ENCODE measurements at places on chromosomes 4 and X.

DNA sequence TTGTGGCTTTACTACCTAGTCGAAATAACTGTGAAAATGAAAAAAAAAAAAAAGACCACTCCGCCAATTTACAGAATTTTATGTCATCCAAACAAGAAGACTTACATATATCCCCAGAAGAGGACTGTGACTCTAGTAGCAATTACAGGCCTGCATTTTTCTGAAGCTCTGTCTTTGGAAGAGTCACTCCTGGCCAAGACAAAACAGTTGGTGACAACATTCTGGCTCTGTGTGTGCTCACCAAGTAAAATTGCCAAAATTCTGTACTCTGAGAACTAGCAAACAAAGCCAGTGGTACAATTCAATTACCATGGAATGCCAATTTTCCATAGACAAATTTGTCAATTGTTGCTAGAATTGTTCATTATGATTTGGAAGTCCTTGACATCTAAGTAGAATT is 311.1 kb downstream of the PDGFC start:
- DNase-seq, result no peak

DNA sequence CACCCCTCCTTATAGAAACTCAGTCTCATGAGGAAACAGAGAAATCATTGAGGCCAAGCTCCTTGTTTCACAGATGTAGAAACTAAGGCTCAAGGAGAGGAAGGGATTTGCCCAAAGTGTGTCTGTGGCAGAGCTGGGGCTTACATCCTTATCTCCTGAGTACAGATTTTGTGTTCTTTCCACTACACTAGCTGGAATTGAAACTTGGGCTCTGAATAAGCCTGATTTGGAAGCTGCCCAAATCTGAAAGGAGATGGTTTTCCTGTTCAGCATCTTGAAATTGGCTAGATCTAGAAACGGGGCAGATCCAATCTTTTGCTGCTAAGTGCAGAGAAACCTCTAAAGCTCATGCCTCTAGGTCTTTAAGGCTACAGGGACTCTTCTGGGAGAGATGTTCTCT is 24.3 kb downstream of the AWAT2 start:
- DNase-seq, result no peak

DNA sequence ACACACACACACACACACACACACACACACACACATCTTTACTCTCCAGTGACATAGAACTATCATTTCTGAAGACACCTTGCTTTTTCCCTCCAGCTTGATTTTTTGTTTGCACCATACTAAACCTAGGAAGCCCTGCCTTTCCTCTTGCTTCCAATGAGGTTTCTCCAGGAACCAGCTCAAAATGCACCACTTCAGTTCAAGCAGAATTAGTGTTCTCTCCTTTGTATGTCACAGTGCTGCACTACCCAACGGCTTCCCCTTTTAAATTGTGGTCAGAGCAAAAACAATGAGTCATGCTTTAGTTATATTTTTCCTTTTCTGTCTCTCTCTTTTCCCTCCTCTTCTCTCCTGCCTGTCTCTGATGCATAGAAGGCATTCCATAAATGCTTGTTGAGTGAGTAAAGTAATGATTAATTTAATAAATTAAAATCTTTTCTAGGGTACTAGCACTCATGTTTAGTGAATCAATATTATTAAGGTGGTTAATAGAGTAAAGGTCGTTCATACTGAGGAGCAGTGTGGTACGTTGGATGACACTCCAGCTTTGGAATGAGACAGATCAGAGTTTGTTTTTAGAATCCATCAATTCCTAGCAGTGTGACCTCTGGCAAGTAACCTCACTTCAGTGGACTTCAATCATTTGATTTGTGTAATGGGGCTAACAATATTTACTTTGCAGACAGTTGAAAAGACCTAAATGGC is 5.9 kb downstream of the RTL3 start:
- no peak for DNase-seq

GRCh38 chr4:171007618-171008390 is 805.4 kb upstream of the GALNTL6 start:
- no peak for DNase-seq

GRCh38 chrX:63466690-63467089 is 115.6 kb upstream of the SPIN4 start:
- no peak for DNase-seq

DNA sequence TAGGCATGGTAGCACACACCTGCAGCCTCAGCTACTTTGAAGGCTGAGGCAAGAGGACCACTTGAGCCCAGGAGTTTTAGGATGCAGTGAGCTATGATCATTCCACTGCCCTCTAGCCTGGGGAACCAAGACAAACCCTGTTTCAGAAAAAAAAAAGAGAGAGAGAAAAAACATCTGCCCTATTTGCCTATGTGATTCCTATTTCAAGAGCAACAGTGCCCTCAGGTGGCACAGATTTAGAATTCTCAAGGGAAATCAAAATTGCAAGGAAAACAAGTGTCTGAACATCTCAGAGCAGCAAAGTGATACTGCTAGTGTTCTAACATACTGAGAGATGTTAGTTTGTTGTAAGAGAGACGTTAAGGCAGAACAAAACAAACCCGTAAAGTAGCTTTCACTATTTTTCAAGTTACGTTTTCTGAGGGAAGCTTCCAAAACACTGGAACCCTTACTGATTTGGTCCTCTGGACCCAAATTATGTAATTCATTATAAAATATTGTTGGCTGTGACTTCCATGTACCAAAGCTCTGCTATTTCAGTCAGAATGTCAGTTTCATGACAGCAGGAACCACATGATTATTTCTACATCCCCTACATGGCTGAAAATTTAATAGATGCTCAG is 7.9 kb downstream of the BDH2 start:
- DNase-seq, result peak; percentile 25

GRCh38 chr4:57074744-57075143 is 35.4 kb downstream of the IGFBP7 start:
- no peak for DNase-seq

GRCh38 chr4:62262676-62263075 is 1062.5 kb downstream of the ADGRL3 start:
- DNase-seq, result no peak

DNA sequence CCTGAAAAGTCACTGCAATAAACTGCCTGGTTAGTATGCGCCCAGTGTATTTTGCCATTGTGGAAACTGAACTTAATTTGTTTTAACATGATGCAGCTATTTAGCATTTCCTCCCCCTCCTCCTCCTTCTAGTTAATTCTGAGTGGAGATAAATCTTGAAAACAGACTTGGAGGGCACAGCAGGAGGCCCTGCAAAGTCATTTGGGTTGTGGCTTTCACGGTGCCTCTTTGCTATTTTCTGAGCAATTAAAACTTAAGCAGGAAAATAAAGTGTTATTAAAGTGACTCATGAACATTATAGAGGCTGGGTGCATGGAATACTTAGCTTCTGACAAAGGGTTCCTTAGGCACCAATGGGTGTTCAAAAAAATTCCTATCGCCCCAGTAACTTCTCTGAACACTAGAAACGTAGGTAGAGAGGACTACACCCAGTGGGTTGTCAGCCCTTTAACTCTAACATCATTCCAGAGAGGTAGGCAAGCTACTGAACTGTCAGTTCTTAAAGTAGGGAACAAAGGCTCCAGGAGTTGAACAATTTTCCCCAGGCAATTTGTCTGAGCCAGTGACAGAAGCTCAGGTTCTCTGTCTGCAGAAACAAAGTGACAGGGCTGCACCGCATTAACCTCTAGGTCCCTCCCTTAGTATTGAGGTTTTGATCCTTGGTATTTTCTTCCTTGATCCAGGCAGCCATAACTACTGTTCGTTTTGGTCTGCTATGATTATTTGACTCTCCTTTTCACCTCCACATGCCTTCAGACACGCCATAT is 158.3 kb upstream of the KIT start:
- DNase-seq, result no peak

DNA sequence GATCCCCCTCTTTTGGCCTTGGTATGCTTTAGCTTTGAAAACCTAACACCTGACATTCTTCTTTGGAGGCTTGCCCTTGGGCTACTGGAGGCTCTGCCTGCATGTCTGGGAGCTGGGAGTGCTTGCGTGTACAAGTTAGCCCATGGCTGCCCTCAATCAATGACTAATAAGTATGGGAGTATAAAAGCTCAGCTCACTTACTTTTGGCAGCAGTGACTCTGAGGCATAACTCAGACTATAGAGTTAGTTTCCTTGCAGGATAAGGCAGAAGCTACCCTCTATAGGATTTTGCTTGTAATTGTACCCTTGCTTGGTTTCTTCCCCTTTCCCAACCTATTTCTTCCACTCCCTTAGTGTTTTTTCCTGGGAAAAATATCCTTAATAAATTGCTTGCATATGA is 247.9 kb downstream of the PPP1R2C start:
- no peak for DNase-seq

- no peak for DNase-seq
Measured at GRCh38 chr4:178941975-178942374, 1499.7 kb upstream of the AGA start.

DNA sequence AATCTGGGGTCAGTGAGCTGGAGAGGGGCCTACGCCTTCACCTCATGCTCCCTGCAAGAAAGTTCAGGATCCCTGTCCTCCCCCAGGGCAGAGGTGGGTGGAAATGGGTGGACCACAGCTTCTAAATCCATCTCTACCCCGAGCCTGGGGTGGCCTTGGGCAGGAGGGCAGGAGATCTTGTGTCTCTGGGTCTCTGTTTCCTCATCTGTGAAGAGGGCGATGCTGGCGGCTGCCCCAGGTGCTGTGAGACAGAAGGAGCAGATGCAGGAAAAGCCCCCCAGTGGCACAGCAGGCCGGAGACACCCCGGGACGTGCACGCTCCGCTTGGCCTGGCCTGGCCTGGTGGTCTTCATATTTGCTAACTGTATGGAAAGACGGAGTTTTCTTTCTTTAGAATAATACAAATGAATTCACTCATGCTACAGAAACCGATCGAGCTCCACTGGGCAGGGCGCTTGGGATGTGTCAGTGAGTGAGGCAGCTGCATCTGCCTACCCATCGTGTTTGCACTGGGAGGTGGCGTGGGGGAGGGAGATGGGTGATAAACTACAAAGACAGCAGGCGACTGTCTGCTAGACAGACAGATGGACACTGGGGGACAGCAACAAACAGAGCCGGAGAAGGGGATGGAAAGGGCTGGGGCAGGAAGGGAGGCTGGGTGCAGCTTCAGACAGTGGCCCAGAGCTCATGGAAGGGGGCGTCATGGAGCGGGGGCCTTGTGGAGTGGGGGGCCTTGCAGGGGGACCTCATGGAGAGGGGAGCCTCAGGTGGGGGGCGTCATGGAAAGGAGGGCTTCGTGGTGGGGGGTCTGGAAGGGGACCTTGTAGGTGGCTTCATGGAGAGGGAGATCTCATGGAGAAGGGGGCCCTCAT is 136.2 kb downstream of the CPZ start:
- DNase-seq, result no peak

DNA sequence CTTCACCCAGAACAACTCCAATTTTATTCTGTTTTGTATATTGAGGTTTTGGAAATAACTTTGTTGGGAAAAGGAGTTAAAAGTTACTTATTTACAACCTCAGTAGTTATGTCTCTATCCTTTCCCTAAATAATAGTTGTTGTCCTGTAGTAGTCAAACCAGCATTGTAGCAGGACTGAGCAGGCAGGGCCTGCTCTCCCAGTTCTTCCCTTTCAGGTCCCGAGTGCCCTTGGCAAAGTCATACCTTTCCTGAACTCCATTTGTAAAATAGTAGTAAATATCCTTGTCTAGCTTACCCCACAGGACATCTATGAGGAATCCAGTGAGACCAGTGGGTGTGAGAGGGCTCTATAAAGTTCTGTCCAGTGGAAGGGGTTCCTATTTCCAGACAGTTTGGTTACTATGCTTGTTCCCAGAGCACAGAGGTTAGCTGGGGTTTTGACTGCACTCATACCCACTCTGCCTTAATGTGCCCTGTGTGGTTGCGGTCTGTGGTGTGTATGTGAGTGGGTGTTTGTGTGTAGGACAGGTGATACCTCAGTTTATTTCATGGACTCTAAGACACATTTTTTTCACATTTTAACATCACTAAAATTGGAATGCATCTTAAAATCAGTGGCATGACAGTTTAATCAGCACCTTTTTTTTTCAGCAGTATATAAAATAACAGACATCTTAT is 136.3 kb downstream of the AMMECR1 start:
- no peak for DNase-seq

DNA sequence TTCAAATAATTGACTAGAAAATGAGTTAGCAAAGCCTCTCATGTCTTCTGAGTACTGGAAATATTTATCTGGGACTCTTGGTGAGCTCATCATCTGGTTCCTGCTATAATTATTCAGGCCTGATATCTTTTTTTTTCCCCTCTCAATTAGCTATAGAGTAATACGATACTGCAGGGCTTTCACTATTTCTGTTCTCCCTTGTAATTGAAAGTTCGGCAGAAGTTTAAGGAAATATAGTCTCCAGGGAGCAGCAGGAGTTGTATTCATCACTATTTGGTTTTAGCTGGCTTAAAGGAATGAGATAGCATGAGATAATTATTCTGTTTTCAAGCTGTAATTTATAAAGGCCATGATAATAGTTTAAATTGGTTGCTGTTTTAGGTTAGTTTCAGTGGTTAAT is 378.6 kb upstream of the EPHA5 start:
- no peak for DNase-seq

GRCh38 chrX:95860127-95860526 is 824.5 kb upstream of the DIAPH2 start:
- no peak for DNase-seq

DNA sequence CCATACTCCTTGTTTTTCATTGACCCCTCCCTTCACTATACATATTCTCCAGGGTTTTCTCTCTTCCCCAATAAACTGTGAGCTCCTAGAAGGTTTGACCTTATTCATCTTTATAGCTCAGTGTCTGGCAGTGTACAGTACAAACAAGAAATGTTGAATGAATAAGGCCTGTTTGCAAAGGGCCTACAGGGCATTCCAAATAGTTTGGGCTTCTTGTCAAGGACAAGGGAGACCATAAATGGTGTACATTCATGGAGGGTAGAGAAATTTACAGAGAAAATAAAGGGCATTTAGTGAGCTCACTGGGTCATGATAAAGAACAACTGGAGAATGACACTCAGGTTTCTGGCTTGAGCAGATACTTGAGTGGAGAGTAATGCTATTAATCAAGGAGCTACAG is 47.5 kb upstream of the EIF1AX start:
- DNase-seq, result no peak

DNA sequence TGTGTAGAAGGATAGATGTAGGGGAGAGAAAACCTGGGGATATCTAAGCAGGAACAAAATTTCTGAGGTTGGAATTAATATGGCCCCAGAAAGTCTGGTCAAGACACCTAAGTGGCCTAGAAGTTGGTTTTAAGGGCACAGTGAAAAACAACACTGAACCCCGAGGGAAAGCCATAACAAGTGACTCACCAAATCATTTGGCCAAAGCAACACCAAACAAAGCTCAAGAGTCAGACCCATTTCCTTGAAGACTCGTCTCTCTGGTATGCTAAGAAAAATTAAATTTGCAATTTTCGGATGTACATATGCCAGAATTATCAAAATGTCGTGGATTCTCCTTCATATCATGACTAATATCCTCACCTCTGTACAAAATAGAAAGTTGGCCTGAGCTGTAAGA is 162.9 kb downstream of the SMIM20 start:
- no peak for DNase-seq

DNA sequence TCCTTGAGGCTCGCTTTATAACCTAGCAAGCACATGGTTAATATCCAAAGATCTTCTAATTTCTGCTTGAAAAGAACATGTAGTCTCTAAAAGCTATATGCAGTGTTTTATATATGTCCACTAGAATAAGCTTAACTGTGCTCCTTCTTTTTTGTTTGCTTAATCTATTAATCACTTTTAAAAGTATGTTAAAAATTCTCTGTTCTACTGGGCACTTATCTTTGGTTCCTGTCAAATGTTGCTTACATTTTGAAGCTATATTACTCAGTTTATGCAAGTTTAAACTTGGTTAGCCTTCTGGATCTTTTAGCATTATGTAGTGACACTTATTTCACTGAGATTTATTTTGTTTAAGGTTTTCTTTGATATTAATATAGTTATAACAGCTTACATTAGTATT is 32.5 kb downstream of the MAOA start:
- DNase-seq, result no peak
